ENCODE measurements at places on chromosomes 3 and 15. TPM values are rescaled to one million over a fixed set of nuclear protein-coding genes. Genes with fewer than 3 reads are reported as not detected.

The TRAIP gene
- polyA plus RNA-seq = 11.5 TPM

The ANKRD63 gene
- polyA plus RNA-seq = 0.17 TPM

The CMTM6 gene
- 56.6 TPM for polyA plus RNA-seq

The UBAP1L gene
- 8.7 TPM for polyA plus RNA-seq

The NEK10 gene
- polyA plus RNA-seq = 1.8 TPM

The SLC22A13 gene
- polyA plus RNA-seq = 1.2 TPM

GRCh38 chr15:47685141-47685870 is 32.0 kb upstream of the SEMA6D start:
- no peak for DNase-seq

DNA sequence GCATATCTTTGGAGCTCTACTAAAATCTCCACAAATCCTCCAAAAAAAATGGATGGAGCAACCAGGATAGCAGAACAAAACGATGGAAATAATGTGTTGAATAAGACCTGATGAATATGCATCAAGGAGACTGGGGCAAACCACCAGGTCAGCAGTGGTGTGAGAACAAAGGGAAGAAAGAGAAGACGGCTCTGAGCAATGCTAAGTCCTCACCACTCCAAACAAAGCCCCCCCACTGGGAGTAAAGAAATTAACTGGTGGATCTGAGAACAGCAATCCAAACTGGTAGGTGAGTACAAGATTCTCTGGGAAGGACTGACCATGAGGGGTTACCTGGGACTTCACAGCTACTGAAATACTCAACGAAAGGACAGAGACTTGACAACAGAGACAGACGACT is 977.3 kb downstream of the TBL1XR1 start:
- DNase-seq = no peak

GRCh38 chr15:43939070-43939469 is 112.3 kb downstream of the WDR76 start:
- DNase-seq = no peak

- no peak for DNase-seq
These were observed 52.8 kb downstream of the RASA2 start for GRCh38 chr3:141539431-141540187.

DNA sequence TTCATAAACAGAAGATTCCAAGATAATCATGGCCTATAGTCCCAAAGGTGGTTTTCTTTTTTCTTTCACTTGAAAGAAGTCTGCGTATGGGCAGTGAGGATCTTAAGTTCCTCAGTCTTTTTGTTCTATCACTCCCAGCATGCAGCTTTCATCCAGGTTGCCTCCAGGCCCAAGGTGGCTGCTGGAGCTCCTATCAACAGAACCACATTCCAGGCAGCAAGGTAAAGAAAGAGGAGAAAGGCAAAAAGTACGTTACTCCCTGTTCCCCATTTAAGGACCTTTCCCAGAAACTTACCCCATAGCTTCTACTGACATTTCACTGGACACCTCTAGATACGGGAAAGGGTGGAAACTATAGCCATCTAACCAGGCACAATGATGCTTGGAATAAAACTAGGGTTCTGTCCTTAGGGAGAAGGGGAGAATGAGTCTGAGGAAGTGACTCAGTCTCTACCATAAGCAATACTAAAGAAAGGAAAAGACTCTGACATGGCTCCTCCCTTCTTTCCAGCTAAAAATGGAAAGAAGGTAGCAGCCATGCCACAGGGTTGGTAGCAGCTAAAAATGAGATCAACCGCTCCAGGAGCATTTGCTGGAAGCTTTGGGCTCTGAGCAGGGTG is 313.9 kb upstream of the NR2E3 start:
- DNase-seq = no peak

DNA sequence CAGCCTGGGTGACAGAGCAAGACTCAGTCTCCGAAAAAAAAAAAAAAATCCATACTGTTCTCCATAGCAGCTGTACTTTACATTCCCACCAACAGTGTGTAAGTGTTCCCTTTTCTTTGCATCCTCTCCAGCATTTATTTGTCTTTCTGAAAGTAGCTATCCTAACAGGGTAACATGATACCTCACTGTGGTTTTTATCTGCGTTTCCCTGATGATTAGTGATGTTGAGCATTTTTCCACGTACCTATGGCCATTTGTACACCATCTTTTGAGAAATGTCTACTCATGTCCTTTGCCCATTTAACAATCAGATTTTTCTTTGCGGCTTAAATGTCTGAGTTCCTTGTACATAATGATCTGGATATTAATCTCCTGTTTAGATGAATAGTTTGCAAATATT is 119.3 kb downstream of the RFX7 start:
- no peak for DNase-seq

DNA sequence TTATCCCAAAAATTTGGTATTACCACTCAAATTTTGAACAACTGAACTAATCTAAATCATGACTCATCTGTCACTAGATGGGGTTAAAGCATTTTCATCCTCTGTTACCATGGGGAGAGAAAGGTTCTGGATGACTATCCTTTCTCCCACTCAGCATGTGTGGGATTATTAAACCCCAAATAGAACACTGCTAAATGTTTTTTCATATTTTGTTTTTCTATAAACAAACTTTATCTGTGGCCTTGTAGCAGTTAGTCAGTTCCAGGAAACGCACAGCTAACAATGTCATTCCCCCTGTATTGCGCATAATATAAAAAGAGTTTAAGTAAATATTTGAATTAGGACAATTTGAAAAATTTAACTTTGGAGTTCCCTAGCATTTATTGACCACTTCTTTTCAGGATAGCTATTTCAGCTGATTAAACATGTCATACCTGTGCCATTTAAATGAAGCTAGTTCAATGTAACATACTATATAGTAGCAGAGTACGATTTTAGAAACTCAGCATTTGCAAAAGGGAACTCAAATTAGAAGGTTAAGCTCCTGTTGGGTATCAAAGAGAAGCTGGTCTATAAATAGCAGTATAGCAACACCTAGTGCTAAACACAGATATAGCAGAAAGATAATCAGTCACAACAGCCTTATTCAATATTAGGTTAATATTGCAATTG is 9.2 kb upstream of the TMEM212 start:
- no peak for DNase-seq

DNA sequence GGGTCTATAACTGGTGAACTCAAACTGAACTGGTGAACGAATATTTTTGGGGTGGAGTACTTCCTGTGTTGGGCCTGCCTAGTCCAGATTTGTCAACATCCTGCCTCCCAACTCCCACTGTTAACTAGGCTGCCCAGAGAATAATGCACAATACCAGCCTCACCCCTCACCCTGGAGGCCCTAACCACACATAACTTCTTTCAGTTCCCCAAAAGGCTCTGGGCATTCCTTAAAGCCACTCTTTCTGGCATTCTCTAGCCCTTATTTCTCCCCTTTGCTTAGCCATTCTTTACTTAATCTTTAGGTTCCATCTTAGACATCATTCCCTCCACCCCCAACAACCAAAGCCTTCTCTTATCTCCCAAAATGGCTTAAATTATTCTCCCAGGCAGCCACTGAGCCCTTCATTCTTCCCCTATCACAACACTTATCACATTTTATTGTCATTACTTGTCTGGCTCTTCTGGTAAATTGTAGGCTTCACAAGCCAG is 9.1 kb upstream of the SEC11A start:
- no peak for DNase-seq

- no peak for DNase-seq
These were observed 417.1 kb downstream of the RBMS3 start for GRCh38 chr3:29697989-29698388.

DNA sequence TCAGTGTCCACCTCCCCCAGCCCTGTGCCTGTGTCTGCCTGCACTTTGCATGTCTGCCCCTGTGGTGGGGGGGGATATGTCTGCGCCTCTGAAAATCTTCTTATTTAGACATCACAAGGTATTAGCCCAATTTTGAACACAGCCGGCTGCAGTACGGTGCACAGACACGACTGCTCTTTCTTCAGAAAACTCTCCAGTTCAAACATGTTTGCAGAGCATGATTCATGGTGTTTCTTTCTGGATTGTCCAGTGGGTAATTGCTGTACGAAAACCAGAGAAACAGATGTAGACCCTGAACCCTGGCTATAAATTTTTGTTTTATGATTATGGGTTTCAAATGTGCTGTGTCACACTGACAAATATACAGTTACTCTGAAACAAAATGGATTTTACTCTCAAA is 3.4 kb upstream of the RARB start:
- peak; percentile 68 for DNase-seq

- no peak for DNase-seq
These were observed 58.4 kb upstream of the GOLIM4 start for GRCh38 chr3:168154089-168154488.

- DNase-seq = no peak
These were observed 289.1 kb downstream of the GAP43 start for GRCh38 chr3:115912372-115912771.

- no peak for DNase-seq
These were observed 5.4 kb downstream of the FBXL22 start for GRCh38 chr15:63602595-63602994.

DNA sequence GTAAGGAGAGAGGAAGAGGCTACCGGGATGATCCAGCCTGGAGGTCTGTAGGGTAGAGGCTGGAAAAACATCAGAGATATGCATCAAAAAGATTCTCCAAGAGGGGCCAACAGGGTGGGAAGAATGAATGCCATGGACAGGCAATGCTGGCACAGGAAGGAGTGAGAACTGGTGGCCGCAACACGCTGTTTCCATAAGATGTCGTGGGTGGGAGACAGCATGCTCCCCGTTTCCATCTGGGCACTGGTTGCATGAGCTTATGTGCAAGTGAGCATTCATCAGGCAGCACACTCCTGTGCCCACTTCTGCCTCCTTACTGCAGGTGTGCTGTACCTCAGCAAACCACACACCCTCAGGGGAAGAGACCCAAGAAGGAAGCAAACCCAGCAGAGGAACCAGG is 59.4 kb downstream of the GABRB3 start:
- no peak for DNase-seq

DNA sequence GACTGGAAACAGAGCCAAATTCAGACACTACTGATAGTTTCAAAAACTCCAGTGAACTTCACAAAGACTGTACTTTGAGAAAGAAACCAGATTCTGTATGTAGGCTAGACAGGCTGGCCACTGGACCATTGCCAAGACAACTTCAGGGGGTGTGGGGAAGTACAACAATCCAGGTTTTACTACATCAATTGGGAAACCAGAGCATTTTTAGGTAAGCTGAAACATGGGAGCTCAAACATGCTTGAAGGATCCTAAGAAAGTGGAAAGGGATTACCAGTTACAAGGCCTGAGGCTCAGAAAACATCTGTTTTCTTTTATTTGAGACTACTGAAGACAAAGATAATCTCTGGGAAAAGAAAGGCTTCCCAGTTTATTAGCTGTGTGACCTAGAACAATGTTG is 26.9 kb upstream of the ZNF280D start:
- DNase-seq = no peak

DNA sequence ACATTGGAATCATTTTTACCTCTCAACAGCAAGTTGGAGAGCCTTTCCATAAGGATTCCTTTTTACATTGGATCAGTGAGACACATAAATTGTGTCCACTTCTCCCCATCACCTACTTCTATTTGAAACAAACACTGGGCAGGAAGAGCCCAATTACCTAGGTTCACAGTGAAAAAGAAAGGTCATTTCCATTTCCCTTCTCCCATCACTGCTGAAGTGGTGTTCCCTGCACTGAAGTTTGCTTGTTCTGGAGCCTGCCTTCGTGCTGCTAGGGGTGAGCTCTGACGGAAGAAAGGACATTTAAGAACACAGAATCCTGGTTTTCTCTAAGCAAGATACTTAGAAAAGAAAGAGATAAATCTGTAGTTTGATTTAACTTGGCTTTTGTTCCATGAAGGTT is 123.8 kb upstream of the ZBTB20 start:
- DNase-seq = no peak

GRCh38 chr3:14278799-14279625 is 100.4 kb downstream of the LSM3 start:
- DNase-seq = no peak

DNA sequence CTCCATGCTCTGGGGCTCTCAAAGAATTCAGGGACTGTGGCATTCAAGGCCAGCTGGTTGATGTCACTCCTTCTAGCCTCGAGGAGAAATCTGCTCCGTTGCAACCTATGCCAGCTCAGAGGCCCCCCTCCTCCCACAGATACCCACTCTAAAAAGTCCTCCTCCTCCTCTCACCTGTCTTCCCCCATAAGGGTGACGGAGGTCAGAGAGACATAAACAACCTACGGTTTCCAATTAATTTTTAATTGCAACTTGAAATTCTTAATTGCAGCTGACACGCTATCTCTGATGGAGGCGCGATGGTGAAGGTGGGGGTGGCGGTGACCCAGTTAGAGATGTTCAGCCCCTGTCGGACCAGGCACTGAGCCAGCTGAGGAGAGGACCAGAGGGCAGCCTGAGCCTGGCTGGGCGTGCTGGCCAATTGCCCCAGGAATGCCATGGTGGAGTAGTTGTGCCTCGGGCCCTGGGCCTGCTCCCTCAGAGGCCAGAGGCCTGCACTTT is 43.2 kb upstream of the INSYN1 start:
- DNase-seq = peak; percentile 21

GRCh38 chr3:55180936-55181535 is 253.2 kb upstream of the LRTM1 start:
- no peak for DNase-seq

DNA sequence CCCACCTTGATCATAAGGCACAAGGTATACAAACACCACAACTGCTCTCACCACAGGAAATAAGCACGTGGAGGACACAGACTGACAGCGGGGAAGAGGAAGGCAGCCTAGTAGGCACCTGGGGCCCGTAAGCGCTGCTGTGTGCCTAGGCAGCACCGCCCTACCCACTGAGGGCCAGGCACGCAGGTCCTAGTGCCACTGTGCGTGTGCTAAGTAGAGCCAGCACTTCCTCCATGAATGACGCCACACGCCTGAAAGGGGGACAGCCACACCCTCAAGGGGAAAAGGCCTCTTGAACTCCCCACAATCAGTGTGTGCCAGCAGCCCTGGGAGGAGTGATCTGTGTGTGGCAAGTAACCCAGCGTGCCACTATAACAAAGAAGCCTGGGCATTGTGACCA is 73.0 kb downstream of the ATP1B3 start:
- no peak for DNase-seq

GRCh38 chr3:144915202-144915601 is 943.6 kb downstream of the DIPK2A start:
- DNase-seq = no peak

DNA sequence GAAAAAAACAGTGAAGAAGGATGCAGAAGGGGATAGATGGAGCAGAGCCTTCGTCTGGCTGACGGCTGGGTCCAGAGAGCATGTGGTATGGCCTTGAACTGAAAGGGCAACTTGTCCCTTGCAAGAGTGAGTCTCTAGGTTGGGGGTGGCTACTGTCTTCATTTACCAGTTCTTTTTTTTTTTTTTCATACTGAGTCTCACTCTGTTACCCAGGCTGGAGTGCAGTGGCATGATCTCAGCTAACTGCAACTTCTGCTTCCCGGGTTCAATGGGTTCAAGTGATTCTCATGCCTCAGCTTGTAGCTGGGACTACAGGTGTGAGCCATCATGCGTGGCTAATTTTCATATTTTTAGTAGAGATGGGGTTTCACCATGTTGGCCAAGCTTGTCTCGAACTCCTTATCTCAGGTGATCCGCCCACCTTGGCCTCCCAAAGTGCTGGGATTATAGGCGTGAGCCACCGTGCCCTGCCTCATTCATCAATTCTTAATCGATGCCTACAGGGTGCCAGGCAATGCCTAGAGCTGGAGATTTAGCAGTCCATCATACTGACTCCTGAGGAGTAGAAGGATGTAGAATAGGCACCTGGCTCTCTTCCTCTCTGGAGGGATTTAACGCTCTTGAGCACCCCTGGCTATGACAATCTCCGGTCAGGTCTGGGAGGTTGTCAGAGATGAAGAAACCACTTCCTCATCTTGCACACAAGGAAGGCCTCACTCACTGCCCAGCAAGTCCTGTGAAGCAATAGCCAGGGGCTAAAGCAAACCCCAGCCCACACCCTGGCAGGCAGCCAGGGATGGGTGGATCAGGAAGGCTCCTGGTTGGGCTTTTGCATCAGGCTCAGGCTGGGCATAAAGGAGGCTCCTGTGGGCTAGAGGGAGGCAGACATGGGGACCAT is at the start of gene CAMP:
Gene CAMP, plus strand, starts transcription at position 880 of the 898 bp plus-strand sequence. Its CDS starts 17 bp downstream, at position 897.
- no peak for DNase-seq
